ENCODE measurements at places on chromosomes 5 and 9.

GRCh38 chr5:17402289-17403121 lies 95.5 kb upstream of the TAF11L2 start:
- no peak for DNase-seq

- DNase-seq: no peak
These were observed 152.6 kb upstream of the MSX2 start for GRCh38 chr5:174571662-174572397.

GRCh38 chr9:118091226-118091625 lies 387.0 kb downstream of the TLR4 start:
- no peak for DNase-seq

- no peak for DNase-seq
These were observed 17.1 kb upstream of the IL6ST start for GRCh38 chr5:56011835-56012234.

GRCh38 chr5:91049112-91049511 lies 334.0 kb downstream of the ARRDC3 start:
- DNase-seq: no peak

DNA sequence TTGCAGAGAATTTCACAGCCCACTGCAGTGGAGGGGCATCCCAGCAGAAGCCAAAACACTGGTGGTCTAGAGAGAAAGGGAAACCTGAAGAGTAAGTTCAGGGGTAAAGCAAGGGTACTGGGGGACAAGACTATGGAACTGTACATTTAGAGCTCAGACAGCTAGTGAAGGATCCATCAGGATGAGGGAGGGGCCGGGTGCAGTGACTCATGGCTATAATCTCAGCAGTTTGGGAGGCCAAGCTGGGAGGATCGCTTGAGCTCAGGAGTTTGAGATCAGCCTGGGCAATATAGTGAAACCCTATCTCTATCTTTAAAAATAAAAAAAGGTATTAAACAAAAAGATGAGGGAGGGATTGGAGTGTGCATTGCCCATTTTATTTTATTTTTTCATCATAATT lies 7.8 kb upstream of the ANKH start:
- DNase-seq: no peak

DNA sequence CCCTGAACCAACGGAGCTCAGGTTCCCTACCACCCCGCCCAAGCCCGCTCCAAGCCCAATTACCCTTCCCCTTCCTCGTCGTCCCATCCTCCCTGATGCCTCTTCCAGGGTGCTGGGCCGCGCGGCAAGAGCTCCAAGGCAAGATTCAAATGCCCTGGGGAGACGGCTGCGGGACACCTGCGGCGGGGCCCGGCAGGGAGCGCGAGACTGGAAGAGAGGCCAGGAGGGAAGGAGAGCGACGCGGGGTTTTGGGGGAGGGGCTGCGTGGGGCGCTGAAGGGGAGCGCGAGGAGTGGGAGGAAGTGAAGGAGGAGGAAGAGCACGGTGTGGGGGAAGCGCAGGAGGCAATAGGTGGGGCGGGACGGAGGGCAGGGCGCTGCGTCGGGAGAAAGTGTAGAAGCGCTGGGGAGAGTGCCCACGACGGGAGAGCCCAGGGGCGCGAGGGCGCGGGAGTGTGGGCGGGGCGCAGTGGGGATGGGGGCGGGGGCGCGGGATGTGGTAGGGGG lies 975 bp upstream of the NXNL2 start:
- DNase-seq: no peak

DNA sequence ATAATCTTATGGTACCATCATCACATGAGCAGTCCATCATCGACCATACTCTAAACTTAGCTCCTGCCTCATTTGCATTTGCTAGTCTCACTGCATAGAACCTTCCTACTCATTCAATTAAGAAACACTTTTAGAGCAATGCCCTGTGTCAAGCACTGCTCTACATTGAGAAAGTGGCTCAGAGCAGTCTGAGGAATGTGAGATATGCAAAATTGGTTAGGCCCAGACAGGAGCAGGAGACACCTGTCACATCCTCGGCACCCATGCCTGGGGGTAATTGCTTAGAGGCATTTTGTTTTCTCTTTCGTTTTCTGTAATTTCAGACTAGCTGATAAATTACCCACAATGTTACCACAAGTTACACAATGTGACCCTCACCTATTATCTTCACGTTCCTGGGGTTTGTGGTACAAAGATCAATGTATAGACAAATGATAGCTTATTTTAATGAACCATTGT lies 4.9 kb upstream of the RARS1 start:
- DNase-seq: peak; percentile 84

DNA sequence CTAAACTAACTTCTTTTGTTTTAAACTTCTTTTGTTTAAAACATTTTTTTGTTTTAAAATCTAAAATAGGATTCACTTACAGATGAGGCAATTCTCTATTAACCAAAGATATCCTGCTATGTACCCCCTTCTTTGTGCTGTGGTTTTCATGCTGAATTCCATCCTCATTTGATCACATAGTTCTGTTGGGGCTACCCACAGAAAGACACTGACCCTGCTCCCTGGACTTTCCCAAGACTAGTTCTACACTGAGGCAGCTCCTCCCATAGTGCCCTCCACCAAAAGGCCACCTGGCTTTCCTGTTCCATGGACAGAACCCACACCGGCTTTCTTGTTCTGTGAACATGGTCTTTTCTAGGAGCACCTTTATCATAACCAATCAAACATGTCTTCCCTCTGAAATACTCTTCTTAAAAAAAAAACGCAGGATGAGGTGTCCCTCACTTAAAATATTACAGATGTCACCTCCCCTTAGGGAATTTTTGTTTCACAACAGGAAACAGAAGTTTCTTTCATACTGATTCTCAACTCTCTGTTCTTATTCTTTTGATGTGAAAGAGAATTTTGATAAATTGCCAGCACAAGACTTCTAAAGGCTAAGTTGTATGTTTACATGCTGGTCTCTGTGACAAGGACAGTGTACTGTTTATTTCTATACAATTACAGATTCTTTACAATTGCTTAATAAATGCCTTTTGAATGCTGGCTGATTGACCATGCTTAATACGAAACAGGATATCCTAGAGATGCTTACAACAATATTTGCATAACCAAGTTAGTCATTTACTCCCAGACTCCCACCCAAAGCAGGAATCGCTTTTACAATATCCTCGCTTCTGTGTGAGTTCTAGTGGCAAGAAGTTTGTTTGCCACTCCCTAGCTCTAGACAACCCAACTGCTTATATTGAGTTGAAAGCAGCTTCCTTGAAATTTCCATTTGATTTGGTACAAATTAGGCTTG lies 300.4 kb downstream of the DTWD2 start:
- DNase-seq: no peak

GRCh38 chr9:106580546-106580945 lies 282.4 kb upstream of the ZNF462 start:
- no peak for DNase-seq

DNA sequence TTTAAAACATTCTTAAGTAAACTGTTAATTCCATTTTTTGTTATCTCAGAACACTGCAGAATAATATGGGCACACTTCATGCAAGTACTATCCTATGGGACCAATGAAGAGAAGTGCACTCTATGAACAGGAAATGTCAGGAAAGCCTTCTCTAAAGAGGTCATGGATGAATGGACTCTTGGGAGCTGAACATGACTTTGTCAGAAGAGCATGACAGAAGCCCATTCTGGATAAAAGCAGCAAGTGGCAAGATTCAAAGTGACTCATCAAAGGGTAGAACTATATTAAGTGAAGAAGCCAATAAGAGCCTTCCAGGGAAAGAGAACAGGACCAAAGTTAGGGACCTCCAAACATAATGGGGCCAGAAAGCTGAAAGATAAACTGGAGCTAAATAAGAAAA lies 94.0 kb downstream of the RAPGEF6 start:
- DNase-seq: no peak

DNA sequence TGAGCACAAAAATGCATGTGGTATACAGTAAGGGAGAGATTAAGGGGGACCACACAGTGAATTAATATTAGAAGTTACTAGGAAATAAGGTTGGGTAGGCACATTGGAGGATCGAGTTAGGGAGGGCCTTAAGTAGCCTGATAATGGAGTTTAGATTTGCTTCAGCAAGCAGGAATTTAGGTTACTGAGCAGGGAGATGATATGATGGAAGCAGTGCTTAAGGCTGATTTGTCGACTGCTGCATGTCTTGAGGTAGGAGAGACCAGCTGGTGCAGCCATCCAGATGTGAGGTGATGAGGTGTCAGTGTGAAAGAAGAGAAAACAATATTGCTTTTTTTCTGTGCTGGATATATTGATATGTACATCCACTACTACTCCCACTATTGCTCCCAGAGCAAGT lies 55.2 kb upstream of the ACTBL2 start:
- no peak for DNase-seq

Measured in OCI-M1 (cell line).